ENCODE measurements at places on chromosomes 7 and 10.
A peak's percentile ranks its signal among the peaks of the same experiment; 100 is the strongest.

- peak; percentile 2 for DNase-seq
Measured at GRCh38 chr10:104642658-104643302, 1.7 kb downstream of the SORCS3 start.

GRCh38 chr10:93710333-93710909, 8.0 kb upstream of the FRA10AC1 start:
- no peak for DNase-seq

DNA sequence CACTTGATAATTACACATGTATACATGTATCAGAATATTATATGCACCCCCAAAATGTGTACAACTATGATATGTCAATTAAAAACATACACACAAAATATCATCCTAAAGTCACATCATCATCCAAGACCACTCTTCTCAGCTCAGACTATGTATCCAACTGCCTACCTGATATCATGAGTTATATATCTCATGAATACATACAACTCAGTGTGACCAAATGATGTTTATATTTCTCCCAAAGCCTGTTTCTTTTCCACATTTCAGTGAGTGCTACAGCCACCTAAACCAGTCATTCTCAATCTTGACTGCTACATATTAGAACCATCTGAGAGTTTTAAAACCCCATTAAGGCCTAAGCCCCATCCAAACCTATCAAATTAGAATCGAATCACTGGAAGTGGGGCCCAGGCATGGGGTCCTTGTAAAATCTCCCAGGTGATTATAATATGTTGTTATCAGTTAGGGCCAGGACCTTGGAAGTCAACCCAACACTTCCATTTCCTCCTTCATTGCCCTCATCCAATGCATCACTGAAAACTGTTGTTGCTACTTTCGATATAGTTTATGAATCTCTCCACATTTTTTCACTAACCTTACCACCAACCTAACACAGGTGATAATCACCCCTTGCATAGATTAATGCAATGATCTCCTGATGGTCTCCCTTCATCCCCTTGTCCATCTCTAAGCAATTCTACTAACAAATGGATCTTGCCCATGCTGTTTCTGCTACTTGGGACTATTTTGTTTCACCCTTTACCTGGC, 53.8 kb upstream of the ITGB8 start:
- no peak for DNase-seq

- DNase-seq, result no peak
Measured at GRCh38 chr7:3573151-3573550, 272.1 kb downstream of the SDK1 start.

DNA sequence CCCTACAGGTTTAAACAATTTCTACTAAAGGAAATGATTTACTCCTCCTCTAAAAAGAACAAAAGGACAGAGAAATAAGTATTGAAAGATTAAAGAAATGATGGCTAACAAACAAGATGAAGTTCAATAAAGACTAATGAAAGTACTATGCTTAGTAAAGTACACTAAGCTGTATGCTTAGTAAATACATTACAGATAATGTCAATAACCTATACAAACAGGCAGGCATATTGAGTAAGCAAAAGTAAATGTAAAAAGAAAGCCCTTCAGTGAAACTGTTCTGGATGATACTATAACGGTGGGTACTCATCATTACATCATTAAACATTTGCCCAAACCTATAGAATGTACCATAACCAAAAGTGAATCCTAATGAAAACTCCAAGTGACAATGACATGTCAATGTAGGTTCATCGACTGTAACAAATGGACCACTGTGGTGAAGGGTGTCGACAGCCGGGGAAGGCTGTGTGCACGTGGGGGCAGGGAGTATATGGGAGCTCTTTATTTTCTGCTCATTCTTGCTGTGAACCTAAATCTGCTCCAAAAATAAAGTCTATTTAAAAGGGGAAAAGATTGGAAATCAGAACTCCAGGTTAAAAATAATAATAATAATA, 34.0 kb downstream of the CYTH3 start:
- DNase-seq, result no peak

DNA sequence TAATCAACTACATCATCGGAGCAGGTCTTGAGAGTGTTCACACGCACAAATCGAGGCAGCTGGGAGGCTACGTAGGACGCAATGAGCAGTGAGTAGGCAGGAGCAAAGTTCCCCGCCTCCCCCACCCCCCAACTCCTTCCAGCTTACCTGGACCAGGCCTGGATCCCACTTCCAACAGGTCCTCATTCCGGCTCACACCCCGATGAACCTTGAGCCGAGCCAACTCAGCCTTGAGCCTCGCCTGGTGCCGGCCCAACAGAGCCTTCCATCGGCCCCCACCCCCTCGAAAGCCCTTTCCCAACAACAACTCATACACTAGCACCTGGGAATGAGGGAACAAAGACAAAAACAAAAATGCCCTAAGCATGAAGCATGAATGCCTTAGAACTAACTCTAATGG, 1.2 kb downstream of the NSUN5 start:
- DNase-seq, result no peak

DNA sequence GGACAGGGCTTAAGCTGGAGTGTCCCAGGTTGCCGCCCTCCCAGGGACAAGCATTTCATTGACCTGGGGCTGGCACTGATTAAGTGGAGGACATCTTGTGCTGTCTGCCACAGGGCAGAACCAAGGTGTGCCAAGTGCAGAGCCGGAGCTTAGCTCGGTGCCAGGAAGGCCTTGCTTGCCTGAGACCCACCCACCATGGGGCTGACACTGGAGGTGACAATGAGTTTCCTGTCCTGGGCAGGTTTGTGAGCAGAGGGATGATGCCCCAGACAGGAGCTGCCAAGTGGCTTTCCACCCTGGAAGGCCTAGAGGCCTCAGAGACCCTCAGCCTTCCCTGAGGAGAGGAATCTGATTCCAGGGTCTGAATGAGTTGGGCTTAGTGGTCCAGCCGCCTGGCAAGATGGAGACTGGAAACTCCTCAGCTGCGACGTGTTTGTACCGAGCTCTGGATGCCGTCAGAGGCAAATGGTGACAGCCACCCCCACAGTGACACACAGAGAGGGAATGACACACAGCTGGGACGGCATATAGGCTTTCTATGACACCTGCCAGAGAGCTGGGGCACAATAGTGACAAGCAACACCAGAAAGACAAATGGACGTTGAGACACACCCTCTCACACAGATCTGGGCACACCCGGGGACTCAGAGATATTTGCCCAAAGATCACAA, 2.6 kb downstream of the ADCYAP1R1 start:
- no peak for DNase-seq

GRCh38 chr10:98316661-98317060, 48.7 kb upstream of the LOXL4 start:
- DNase-seq, result no peak

- no peak for DNase-seq
Measured at GRCh38 chr10:25103703-25104102, 71.1 kb upstream of the GPR158 start.

DNA sequence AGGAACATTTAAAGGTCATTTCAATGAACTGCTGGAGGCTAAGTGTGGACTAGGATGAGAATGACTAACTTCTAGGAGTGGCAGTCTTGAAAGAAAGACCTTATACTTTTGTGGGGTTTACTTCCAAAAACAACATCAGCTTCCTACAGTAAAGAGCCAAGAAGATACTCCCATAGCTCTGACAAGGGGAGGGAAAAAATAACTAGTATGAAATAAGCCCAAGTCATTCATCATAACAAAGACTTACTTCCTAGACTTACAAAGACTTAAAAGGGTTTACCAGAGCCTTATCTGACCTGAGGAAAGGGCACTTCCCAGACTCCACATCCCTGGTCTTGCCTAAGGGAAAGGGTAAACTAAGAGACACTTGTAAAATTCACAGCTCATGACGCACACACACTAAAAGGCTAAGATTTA, 31.7 kb downstream of the ARHGAP12 start:
- no peak for DNase-seq

DNA sequence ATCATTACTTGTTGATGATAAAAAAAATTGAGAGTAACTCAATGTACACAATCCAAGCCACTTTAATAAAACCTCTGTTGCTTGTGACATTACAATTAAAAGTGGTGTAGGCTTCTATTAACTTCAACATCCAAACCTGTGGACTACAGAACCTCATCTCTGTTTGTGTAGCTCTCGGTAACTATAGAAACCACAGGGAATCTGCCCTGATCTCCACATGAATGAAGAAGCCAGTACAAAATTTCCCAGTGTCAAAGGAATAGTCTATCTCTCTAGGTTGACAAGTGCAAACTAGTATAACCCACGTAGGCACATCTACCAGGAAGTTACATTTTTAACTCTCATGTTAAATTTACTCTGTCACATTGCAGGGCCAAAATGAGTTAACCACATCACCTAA, 204.3 kb downstream of the CHCHD3 start:
- DNase-seq, result no peak

DNA sequence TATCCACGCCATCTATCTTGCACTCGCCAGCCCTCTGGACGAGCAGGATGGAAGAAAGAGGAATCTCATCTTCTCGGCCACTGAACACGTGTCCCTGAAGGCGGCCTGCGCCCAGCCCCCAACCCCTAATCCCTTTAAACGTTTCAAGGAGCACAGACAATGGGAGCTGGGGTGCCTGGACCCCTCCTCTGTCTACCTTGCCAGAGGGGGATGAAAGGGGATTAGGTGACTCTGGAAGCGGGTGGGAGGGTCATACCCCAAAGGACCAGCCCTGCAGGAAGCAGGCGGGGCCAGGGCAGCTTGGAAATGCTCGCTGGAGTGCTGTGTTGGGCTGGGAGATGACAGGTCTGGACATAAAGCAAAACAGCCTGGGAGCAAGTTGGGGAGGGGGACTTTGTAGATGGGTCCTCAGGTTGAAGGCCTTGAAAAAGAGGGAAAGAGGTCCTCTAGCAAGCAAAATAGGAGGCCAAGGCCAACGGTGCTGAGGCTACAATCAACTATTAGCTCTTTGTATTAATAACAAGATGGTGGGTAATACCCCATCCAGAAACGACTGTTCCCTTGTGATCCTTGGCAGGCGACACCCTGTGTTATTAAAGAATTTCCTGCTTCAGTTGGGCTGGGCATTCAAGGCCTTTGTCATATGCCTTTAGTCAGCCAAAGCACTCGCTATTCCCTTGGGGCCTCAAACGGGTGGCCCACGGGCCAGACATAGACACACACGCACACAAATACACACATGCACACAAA, 126.5 kb upstream of the UNC5B start:
- DNase-seq, result no peak

DNA sequence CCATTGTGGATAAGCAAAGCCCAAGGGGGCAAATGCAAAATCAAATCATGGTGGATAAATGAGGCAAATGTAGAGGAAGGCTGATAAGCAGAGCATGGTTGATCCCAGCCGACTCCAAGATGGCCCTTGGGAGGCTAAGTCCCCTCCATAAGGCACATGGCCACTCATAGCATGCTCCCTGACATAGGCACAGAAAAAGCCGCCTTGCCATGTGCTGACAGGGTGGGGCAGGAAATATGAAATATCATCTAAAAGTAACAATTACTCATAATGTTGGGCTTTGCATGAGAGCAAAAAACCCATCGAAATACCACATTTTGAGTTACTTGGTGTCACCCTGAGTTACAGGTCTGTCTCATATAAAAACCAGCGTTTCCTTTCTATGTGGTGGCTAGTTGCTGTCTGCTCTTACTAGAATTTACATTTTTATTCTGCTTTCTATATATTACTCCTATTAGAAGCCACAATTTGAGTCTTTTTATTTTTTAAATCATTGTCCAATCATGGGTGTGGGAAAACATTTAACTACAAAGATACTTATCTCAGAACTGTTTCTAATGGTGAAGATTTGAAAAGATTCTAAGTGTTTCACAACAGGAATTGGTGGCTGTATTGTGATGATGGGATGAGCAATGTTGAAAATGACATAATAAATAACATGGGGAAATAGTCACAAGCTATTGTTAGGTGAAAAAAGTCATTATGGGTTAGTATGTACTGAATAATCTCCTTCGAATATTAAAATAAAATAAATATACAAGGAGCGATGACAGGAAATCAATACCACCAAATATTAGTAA, 102.7 kb downstream of the CUBN start:
- DNase-seq, result peak; percentile 42

GRCh38 chr10:43227911-43228782, 38.7 kb downstream of the RASGEF1A start:
- DNase-seq, result no peak

- DNase-seq, result no peak
Measured at GRCh38 chr10:59181668-59182067, 5.2 kb downstream of the PHYHIPL start.

DNA sequence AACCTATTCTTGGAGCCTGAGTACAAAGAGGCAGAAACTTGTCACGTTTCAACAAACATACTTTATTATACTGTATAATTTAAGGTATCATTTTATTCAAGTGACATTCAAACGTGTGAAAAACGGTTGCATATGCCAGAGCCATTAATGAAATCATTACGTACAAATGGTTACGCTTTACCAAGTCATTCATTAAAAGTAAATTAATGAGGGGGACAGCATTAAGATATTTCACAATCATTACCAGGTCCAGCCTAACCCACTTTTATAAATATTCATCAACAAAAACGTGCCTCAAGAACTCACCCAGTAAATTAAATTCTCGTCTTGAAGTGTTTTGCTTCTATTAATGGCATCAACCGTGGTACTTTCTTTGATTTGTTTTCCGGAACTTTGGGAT, 253.0 kb downstream of the RPS24 start:
- no peak for DNase-seq

GRCh38 chr7:69360913-69361312, 237.4 kb upstream of the AUTS2 start:
- DNase-seq, result no peak

- no peak for DNase-seq
Measured at GRCh38 chr7:48182718-48183369, 11.6 kb downstream of the ABCA13 start.

GRCh38 chr10:48517911-48518811, 86.7 kb downstream of the ARHGAP22 start:
- no peak for DNase-seq

- no peak for DNase-seq
Measured at GRCh38 chr10:99708428-99709012, 23.4 kb downstream of the COX15 start.

GRCh38 chr10:43125274-43125845, 12.9 kb upstream of the CSGALNACT2 start:
- no peak for DNase-seq

- no peak for DNase-seq
Measured at GRCh38 chr7:63040966-63041610, 957.6 kb upstream of the ZNF722 start.

- DNase-seq, result no peak
Measured at GRCh38 chr10:132908621-132909295, 33.6 kb downstream of the CFAP46 start.

DNA sequence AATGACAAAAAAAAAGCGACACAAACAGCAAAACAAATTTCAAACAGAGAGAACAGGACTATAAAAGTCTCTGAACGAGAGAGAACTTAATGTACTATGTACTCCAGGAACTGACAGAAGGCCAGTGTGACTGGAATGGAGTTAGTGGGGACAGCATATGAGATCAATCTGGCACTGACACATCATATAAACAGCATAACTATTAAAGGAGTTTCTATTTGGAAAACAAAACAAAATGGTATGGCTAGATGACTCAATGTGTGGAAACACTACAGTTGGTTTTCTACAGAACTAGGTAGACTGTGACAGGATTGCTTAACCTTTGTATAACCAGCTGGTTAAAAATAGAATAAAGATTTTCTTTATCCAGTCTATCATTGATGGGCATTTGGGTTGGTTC, 232.9 kb upstream of the KAT6B start:
- no peak for DNase-seq
